ENCODE measurements at places on chromosomes 1 and 21. TPM values are rescaled to one million over a fixed set of nuclear protein-coding genes. Genes with fewer than 3 reads are reported as not detected.

Gene TINAGL1
- total RNA-seq = 57.9 TPM

Gene DDAH1
- total RNA-seq = 16.6 TPM

Gene VHLL
- total RNA-seq = not detected

Gene ASCL5
- 0.15 TPM for total RNA-seq

GRCh38 chr1:151807131-151807530 lies 1.9 kb upstream of the LINGO4 start:
- DNase-seq = no peak

Gene NUAK2
- 3.0 TPM for total RNA-seq
